Activated naive CD4-positive, alpha-beta T cell treated with anti-CD3 and anti-CD28 coated beads, Interleukin-2, amount 50 U/mL, for 16 hours (primary cell): ENCODE measurements at places on chromosomes 12 and 14.

DNA sequence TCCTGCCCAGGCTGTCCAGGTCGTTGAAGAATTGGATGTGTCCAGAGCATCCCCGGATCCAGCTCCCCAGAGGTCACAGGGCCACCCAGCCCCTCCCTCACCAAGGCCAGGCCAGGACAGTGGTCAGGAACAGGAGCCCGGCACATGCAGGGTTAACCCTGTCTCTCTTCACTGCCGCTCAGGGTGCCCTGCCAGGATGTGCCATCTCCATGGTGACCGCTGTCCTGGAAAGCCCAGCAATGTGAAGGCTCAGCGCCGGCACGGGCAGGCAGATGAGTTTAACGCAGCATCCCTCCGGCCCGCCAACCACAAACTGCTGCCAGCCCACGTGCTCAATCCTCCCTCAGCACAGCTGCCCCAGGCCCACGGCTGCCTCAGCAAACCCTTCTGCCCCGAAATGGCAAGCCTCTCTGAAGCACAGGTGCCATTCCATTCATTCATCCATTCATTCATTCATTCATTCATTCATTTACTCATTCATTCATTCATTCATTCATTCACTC, 4.4 kb downstream of the TMEM179 start:
- no peak for DNase-seq

DNA sequence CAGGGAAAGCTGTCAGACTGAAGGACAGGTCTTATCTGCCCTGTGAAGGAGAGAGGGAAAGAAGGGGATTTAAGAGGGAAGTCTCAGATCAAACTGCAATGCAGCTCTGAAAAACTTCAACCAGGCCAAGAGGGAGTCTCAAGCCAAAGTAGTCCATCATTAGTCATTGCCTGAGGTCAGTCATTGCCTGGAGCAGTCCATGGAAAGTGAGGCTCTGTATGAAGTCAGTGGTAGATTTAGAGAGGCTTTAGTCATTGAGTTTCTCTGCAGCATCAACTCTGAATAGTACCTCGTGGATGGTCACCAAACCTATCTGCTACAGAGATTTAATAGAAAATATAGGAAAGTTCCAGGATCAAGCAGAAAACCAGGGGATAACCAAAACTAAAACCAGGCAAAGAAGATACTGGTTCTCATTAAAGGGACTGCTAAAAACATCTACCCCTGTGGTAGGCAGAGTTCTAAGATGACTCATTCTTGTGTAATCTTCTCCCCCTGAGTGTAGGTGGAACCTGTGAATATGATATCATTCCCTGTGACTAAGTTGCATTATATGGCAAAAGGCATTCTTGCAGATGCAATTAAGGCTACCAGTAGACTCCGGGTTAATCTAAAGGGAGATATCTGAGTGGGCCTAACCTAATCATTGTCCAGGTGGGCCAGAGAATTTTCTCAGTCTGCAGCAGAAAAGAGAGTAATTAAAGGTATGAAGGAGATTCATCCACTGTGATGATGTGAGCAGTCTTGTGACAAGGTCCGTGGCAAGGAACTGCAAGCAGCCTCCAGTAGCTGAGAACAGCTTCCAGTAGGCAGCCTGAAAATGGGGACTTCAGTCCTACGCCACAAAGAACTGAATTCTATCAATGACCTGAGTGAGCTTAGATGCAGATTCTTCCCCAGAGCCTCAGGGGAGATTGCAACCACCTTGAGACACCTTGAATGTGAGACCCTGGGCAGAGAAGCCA, 123.1 kb downstream of the GALC start:
- DNase-seq = no peak

- DNase-seq = no peak
These were observed 43.9 kb downstream of the TMTC3 start for GRCh38 chr12:88185988-88186387.

DNA sequence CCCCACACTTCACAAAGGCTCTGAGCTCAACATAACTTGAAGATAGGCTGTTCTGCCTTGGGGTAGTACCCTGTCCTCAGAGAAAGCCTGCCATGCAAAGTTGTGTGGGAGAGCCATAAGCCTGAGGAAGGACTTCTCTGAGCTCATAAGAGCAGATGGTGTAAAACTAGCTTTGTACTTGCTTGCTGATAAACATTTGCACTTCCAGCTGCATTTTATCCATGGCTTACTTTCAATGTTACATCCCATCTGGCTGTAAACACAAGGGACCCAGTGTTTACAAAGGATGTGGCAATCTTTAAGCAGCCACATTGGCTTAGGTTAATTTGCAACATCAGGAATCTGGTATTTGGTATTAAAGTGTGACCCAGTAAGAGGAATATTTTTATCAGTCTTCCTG, 258.1 kb downstream of the IPO8 start:
- no peak for DNase-seq

GRCh38 chr12:2390850-2391390, 338.1 kb downstream of the CACNA1C start:
- no peak for DNase-seq

GRCh38 chr14:50335989-50336824, 24.1 kb downstream of the DMAC2L start:
- DNase-seq = no peak

GRCh38 chr12:10716277-10716676, 6.8 kb downstream of the YBX3 start:
- DNase-seq = no peak

DNA sequence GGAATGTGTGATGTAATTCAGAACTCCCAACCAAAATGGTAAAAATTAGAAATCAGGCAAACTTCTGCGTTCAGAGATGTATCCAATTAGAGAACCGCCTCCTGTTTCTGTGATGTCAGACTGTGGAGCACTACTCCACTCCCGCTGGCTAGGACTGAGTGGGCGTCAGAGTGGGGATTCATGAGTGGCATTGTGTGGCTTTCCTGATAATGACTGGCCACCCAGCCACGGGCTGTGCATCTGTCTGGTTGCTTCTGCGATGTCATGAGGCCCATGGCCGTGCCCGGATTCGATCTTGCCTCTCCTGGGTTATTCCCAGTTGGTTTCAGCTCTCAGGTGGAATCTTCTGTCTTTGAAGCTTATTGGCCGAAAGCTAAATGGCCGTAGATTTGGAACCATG, 87.1 kb upstream of the KCNA1 start:
- DNase-seq = no peak

GRCh38 chr14:65517635-65518542, 105.4 kb downstream of the FUT8 start:
- no peak for DNase-seq

GRCh38 chr12:42166501-42166900, 21.8 kb upstream of the GXYLT1 start:
- DNase-seq = no peak
